ENCODE measurements at places on chromosomes 6 and 20.

DNA sequence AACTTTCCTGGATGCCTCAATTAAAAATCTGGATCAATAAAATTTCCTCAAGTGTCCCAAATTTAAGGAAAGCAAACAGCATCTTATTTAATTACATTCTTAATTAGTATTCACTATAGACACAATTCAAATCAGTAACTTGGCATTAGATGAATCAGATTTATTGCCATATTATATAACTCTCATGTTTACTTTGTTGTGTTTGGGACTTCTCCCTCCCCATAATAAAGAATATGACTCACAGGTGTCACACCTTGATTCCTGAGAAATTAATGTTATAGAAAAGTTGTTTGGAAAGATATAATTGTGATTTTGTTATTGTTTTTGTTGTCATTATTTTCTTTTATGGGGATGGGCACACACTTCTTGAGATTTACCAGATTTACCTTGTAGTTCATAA is 18.4 kb downstream of the EYA4 start:
- peak; percentile 18 for DNase-seq

DNA sequence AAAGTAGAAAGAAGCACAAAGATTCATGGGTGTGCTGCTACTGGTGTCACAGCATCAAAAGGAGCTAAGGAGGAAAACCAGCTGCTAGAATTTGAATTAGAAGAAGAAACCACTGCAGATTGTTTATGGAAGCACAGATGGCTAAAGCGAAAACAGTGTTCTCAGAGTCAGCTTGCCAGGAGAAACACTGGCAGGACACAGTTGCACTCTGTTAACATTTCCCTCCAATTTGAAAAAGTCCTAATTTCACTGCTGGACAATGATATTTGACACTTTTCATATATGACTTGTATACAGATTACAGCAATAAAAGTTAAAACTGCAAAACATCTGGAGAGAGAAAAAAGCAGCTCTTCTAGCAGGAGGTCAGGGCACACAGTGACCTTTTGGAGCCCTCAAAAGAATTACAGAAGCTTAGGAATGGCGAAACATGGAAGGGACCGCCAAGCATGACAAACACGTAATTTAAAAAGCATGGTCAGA is 314.5 kb downstream of the COL12A1 start:
- DNase-seq, result no peak

DNA sequence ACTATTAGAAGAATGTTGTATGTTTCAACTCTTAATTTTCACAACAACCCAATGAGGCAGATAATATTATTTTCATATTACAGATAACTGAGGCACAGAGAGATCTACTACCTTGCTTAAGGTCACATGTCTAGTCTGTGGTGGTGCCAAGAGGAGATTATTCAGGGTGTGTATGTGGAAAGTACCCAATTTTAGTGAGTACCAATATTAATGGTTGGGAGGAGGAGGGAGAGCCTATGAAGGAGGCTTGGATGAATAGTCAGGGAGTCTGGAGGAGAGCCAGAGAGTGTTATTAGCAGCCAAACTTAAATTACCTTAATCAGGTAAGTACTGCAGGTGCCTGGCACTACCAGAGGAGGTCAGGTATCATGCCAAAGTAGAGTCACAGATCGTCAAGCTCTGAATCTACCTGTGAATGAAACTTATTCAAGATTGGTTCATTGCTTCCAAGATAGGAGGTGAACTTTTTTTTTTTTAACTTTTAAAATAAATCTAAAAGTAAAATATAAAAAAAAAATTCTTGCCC is 10.9 kb upstream of the CALHM6 start:
- no peak for DNase-seq

DNA sequence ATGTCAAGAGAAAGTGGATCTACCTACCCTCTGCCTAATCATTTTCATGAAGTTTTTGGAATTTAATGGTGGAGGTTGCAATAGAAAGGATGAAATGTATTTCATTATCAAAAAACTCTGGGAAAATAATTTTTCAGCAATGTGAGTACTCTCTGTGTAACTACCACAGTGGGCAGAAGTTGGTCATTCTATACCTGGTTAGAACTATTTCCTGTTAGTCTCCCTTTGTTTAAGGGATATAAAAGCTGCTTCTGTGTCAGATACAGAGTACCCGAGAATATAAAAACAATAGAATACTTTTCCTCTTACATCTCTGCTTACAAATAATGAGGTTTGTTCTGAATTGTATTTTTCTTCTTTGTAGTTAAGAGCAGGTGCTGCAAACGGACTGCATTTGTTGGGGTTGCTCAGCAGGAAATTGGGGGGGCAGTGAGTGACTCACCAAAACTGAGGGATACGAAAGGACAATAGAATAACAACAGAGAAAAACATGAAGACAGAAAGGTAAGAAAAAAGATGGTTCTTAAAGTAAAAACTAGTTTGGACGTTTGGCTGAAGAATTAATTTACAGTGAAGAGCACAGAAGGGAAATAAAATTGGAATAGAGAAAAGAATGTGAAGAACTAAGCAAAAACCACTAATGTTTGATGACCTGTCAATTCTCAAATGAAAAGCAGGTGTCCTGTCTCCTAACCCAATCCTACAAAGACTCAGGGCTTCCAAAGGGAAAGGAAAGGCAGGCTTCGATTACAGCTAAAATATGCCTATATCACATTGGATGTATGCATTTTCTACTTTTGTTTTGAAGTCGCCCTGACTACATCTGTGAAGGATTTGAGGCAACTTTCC is 703.1 kb downstream of the RFPL4B start:
- DNase-seq, result peak; percentile 7

DNA sequence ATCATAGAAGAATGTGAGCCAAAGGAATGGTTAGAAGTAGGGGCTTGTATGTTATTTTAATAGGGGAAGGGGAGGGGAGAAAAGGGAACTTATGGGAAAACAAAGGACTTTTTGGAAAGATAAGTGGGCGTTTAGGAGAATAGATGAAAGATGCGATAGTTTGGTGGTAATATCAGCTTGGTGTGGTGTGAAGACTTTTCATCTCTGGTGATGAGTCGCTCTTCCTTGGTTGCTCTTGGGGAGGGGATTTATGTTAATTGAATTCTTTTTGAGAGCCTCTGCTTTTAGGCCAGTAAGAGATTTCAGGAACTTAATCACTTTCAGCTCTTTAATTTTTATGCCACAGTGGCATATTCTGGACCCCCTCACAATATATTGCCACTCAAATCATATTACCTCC is 10.8 kb downstream of the HECA start:
- no peak for DNase-seq

- DNase-seq, result no peak
These were observed 11.5 kb downstream of the SLC2A10 start for GRCh38 chr20:46720776-46721425.

DNA sequence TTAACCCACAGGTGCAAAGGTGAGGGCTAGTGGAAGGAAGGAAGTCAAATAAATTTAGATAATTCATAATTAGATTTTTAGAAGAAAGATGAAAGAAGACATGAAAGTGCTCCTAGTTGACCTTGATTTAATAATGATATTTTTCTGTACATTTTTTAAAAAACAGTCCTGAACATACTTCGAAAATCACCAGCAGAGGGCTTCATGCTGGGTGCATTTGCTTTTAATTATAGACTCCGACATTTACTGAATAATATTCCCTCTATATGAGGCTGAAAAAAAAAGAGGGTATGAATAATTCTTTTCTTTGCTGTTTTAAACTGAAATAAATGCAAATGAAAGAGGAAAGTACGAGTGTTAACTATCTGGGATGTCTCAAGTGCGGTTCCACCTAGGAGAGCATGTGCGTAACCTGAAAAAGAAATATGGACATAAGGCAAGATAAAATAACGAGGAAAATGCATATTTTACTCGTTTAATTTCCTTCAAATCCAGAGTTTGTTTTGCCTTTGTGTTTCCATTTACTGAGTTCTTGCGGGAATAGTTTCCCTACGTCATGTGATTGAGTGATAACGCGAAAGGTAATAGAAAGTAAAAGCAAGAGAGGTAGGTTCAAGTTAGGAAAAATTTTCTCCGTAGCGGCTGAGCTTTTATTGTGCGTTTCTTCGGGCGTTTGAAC is 3.1 kb upstream of the TFAP2B start:
- DNase-seq, result peak; percentile 43

DNA sequence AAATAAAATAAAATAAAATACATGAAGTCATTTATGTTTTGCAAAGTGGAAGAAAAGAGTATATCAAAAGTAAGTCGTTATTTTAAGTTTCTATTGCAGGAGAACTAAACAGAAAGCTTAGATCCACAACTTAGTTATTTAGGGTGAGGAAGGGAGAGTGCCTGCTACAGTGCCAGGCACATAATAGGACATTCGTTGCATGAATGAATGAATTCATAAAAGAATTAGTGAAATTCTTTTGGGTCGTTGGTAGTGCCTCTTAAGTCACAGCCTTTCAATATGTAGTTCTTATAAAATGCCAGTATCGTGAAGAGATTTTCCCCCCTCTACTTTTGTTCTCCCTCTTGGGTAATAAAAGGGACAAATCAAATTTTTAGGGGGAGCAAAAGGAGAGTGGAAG is 29.1 kb downstream of the SF3B5 start:
- no peak for DNase-seq

GRCh38 chr6:113825781-113826180 is 31.4 kb upstream of the MARCKS start:
- no peak for DNase-seq

DNA sequence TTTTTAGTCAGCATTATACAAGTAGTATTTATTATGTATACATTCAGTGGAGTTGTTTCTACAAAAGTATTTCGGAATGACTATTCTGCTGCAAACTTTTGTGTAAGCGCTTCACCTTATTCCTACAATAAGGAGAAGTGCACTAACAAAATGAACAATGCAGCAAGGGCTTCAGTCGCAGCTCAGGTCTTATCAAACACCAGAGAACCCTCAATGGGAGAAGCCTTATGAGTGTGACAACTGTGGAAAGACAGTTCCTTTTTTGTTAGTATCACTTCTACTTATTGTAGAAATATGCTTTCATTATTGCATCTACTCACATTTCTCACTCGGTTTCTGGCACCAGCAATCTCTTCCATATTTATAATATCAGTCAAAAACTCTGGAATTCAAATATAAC is 18.8 kb downstream of the ZKSCAN3 start:
- DNase-seq, result no peak

DNA sequence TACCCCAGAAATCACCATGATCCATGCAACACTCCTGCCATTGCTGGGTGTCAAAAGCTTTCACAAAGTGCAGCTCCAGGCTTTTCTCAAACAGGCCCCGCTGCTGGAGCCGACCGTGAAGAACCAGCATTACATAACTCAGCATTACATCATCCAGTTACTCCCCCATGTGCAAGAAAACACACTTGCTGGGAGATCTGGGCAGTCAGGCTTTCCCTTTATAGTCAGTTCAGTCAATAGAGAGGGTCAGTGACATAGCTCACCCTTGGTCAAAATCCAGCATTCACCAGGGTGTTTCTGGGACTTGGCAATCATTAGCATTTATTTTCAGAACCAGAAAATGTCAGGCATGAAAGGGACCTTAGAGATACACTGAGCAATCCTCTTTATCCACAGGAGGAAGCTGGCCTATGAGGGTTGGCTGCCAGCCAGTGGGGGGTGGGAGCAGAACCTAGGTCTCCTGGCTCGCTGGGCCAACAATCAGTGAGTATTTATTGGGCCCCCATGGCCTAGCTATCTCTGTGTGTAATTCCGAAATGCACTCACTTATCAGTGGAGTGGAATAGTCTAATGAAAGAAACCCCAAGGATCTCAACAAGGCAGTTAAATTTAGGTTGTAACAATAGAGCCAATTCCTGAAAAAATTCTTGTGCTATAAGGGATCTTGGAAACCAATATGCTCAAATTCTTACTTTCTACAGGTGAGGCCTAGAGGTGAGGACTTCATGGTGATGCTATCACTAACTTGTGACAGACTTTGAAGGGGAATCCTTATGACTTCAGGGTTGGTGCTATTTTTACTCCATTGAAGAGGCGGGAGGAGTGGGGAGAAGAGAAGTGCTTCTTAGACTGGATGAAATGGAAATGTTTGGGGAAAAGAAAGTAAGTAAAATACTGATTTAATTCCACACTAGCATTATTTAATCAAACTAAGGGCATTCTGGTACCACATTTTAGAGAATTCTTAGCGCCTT is 54.6 kb downstream of the LYRM4 start:
- peak; percentile 52 for DNase-seq

DNA sequence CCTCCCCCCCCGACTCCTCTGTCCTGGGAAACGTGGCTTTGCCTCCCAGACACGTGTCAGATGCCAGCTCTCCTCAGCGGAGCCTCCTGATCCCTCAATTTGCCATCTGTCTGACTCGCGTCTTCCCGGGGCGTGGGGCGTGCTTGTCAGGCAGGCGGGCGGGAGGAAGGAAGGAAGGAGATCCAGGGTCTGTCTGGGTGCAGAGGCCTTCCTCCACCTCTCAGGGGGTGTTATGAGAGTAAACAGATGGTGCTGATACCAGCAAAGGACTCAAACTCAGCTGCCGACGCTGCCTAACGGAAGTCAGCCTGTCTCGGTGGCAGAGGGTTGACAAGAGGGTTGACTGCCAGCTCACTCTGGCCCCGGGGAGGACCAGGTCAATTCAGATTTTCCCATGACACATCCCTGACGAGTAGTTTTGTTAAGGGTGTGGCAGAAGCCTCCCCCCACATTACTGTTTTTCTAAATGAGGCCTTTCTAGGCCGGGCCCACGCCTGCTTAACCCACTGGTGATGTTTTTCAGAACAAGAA is 17.0 kb downstream of the UQCC2 start:
- peak; percentile 84 for DNase-seq

- peak; percentile 14 for DNase-seq
These were observed 977.0 kb downstream of the TFAP2A start for GRCh38 chr6:9437836-9438235.

DNA sequence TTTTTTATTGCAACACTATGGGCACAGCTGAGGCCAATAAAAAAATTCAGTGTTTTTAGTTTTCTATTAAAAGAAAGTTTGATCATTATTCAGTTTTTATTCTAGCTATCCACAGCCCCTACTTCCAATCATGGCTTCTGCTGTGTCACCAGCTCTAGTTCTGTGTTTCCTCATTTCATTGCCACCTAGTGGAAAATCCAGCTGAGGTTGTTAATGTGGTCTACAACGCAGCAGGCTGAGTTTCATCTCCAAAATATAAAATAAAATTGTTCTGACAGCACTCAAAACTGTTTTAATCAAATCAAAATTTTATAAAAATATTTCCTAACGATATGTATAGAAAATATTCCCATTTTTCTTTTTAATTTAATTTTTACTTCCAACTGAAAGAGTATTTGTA is 13.6 kb downstream of the COL9A1 start:
- no peak for DNase-seq

GRCh38 chr6:81564470-81565068 is 187.9 kb downstream of the TENT5A start:
- DNase-seq, result no peak

- no peak for DNase-seq
These were observed 612.3 kb upstream of the BTBD3 start for GRCh38 chr20:11305406-11305805.

DNA sequence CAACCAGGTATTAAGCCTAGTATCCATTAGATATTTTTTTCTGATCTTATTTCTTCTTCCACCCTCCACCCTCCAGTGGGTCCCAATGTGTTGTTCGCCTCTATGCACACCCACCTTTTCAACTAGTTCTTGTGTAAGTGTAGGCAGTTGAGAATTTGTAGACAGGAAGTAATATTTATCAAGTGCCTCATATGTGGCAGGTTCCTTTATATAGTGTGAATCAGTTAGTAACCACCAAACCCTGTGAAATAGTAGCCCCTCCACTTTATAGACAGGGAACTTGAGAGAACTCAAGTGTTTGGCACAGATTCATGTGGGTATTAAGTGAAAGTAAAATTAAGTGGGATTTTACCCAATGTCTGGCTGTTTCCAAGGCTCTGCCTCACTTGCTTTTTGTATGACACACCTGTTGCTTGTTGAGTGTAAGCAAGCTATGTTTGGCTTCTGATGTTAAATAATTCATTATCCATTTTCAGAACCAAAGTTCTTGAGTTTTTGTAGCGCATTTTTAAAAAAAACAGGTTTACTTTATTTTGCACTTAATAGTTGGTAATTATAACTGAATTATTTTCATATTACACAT is 24.8 kb downstream of the AFDN start:
- no peak for DNase-seq
